ENCODE measurements at places on chromosomes 12 and 14. TPM values are rescaled to one million over a fixed set of nuclear protein-coding genes. Genes with fewer than 3 reads are reported as not detected.

DNA sequence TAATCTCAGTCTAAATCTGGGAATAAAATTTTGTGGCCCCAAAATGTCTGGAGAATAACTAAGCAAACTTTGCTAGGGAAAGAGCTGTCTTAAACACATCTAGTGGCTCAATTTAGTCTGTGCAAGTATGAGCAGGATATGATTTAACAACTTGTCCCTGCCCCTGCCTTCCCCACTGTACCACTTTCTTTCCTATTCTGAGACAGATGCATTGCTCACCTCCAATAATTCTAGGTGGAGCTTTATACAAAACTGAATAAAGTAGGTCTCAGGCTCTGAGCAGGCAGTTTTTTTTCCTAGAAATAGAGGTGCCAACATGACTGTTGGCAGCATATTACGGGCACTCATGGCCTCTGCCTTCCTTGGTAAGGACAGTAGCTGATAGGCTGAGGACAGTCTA, 412.1 kb downstream of the DAD1 start:
- DNase-seq: no peak

DNA sequence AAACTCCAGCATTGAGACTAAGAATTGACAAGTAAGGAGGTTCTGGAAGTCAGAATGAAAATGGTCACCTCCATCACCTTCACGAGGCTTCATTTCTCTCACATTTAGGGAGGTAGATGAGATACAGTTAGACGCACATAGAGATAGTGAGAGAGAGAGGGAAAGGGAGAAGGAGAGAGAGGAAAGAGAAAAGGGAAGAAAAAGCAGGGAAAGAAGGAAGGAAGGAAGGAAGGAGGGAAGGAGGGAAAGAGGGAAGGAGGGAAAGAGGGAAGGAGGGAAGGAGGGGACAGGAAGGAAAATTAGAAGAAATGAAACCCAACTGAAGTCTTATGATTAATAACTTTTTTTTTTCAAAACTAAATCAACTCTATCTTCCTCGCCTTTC, 10.7 kb upstream of the FOXG1 start:
- no peak for DNase-seq

- no peak for DNase-seq
Measured at GRCh38 chr12:114400361-114400811, 5.6 kb downstream of the TBX5 start.

GRCh38 chr12:89414851-89415250, 62.5 kb upstream of the DUSP6 start:
- no peak for DNase-seq

Gene CISTR
- polyA plus RNA-seq: not detected

Gene GATC
- 36.2 TPM for polyA plus RNA-seq

DNA sequence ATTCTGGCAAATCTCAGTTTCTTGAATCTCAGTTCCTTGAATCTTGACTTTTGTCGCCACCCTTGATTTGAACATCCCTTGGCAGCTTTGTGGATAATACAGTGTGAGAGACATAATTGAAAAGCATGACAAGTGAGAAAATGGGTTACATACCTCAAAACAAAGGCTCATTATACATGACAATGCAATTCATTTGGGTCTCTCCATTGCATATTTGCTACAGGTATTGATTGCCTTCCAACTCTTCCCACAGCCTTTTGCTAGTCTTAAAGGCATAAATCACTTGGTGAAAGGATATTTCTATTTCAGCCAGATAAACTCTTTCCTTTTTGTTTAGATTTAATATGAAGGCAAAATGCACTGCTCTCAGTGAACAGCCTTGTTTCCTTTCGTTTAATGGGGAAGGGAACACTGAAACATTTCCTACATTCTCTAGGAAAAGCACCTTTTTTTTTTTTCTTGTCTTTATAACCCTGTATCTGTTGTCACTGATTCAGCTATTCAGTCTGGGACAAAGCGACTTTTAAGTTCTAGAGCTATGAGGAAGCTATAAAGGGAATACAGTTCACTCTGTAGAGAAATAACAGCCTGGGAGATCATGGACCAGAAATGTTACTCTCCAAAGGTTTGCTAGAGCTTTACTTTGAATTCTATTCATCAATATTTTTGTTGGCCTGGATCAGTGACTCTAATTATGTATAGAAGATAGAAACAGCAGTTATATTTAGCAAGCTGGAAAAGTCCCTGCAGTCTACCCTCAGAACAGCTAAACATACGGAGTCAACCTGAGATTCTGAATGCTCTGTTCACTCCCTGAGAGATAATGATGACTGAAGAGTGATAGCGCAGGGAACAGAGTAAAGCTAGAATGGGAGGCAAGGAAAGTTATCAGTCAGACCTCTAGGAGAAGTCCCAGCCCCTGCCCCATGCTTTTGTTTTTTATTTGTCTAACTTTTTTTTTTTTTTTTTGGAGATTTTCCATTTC, 311.4 kb downstream of the RGS6 start:
- DNase-seq: no peak

Measured in left kidney (tissue), 8 donors.